ENCODE measurements at places on chromosomes 3 and 15.

DNA sequence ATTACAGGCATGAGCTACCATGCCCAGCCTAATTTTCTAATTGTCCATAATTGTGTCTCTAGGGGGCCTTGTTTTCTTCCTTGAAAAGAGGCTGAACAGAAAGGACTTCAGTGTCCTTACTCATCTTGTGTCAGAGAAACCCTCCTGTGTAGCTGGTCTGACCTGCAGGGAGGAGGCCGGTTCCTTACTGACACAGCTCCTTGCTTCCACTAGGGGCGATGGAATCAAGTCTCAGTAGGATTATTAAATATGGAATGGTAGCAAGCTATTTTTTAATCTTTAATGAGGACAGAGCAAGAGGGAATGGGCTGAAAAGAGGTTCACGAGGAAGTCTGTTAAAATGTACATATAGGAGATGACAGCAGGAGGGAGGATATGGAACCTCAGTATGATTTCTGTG is 8.6 kb downstream of the LPCAT4 start:
- DNase-seq = no peak

GRCh38 chr3:185153171-185153771 is 411 bp upstream of the C3orf70 start:
- DNase-seq = no peak

- DNase-seq = no peak
Observed at GRCh38 chr3:184368586-184369183, 7.2 kb downstream of the POLR2H start.

GRCh38 chr3:42114130-42114725 is 23.1 kb downstream of the TRAK1 start:
- no peak for DNase-seq

DNA sequence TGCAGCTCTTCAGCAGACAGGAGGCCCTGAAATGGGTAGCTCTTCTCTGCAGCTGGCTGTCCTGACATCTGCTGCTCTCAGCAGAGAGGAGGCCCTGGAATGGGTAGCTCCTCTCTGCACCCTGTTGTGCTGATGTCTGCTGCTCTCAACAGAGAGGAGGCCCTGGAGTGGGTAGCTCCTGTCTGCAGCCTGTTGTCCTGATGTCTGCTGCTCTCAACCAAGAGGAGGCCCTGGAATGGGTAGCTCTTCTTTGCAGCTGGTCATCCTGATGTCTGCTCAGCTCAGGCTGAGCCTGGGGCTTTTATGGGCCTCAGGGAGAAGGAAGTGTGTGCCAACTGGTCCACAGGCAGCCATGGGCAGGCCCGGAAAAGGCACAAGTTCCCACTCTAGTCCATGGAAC is 66.6 kb downstream of the PIK3CB start:
- no peak for DNase-seq

GRCh38 chr15:80367661-80368060 is 36.5 kb upstream of the ARNT2 start:
- DNase-seq = no peak

DNA sequence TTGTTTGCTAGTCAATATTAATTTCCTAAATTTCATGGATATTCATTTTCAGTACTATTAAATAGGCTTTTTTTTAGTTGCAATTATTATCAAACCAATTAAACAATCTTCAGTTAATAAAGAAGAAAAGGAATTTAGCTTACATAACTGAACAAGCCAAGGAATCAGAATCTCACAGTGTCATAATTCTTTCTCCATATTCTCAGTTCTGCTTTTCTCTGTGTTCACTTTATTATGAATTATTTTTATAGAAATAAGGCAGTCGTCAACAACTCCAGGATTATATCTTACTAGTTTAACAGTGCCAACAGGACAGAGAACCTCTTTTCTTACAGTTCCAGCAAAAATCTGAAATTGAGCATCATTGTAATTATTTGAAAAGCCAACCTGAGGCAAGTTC is 221.7 kb downstream of the CGGBP1 start:
- DNase-seq = no peak

GRCh38 chr3:72529081-72529480 is 319.2 kb downstream of the SHQ1 start:
- DNase-seq = no peak

DNA sequence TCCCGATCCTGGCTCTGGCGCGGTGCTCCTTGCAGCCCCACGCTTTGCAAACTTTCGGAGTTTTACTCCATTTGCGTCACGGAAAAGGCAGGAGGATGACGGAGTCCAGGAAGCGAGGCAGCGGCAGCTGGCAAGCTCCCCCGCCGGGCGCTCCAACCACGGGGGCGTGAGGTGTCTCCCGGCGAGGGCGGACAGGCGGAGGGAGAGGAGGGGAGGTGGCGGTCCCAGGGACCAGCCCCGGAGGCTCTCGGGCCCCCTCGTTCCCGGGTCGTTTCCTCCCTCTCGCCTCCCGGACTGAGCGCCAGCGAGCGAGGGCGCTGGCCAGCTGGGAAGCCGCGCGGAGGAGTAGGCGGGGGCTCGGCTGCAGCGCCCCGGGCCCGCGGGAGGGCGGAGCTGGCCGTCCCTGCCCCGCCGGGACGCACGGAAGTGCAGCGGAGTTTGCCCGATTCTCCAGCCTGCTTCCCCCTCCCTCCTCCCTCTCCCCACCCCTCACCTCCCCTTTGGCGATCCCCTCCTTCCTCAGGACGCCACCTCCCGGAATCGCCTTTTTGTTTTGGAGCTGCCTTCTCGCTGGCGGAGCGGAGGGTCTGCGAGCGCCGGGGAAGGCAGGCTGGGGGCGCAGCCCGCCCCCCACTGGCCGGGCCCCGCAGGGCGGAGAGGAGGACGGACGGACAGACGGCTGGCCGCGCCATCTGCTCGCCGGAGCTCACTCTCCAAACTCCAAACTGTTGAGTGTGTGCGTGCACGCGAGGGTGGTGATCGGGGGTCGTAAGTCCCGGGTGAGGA is at the start of gene SNX33:
Gene SNX33 (plus strand): TSS at position 543 of the 786 bp plus-strand sequence. CDS start 1,191 bp downstream, outside the sequence.
- no peak for DNase-seq

DNA sequence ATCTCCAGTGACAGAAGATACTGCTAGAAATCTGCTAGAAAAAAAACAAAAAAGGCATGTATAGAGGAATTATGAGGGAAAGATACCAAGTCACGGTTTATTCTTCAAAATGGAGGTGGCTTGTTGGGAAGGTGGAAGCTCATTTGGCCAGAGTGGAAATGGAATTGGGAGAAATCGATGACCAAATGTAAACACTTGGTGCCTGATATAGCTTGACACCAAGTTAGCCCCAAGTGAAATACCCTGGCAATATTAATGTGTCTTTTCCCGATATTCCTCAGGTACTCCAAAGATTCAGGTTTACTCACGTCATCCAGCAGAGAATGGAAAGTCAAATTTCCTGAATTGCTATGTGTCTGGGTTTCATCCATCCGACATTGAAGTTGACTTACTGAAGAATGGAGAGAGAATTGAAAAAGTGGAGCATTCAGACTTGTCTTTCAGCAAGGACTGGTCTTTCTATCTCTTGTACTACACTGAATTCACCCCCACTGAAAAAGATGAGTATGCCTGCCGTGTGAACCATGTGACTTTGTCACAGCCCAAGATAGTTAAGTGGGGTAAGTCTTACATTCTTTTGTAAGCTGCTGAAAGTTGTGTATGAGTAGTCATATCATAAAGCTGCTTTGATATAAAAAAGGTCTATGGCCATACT is 4.0 kb downstream of the B2M start:
- DNase-seq = no peak

GRCh38 chr3:83140983-83141382 is 1379.5 kb upstream of the GBE1 start:
- DNase-seq = no peak

DNA sequence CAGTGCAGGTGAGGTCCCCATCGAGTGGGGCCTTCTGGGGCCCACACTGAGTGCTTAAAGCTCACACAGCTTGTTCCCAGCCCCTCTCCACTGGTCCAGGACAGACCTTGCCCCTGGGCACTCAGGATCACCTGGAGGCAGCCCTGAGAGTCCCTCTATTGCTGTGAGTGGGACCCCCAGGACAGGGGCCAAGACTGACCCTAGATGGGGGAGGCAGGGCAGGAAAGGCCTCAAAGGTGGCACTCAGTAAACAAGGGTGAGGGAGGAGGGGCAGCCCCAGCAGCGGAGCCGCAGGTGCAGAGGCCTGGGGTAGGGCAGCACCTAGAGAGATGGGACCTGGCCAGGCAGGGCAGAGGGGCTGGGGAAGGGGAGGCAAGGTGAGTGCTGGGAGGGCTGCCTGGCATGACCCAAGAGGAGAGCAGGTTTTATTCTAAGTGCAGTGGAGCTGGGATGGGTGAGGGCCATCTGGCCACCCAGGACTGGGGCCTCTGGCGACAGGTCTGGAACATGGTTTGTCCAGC is 27.9 kb downstream of the CFAP100 start:
- DNase-seq = no peak

Measured in stimulated activated CD4-positive, alpha-beta T cell treated with anti-CD3 and anti-CD28 coated beads, Interleukin-1b, Interleukin-23, amount 100 ng/mL, for 24 hours (primary cell).